ENCODE measurements at places on chromosomes 2 and 18. TPM values are rescaled to one million over a fixed set of nuclear protein-coding genes. Genes with fewer than 3 reads are reported as not detected.

DNA sequence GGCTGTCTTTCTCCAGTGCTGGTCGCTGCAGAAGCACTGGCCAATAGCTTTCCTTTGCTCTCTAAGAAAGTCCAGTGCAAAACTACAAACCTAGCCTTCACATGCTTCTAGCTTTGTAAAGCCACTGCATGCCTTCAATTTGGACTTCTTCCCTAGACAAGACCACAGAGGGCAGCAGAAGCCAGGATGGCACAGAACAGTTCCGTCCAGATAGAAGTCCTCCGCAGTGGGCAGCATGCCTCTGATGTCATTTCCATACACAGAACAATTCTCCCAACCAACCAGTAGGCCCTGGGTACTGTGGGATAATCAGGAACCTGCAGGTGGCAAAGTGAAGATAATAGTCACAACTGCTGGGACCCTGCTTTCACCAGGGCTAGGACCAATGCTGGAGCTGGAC is 3.3 kb downstream of the ST6GAL2 start:
- no peak for DNase-seq

- DNase-seq, result no peak
These were observed 858.7 kb upstream of the ACVR2A start for GRCh38 chr2:146986161-146986560.

GRCh38 chr2:141468761-141469160 is 662.1 kb downstream of the LRP1B start:
- no peak for DNase-seq

- no peak for DNase-seq
These were observed 1834.7 kb upstream of the PIK3C3 start for GRCh38 chr18:40120356-40120755.

- DNase-seq, result no peak
These were observed 138.8 kb downstream of the ATAD2B start for GRCh38 chr2:23788100-23788499.

DNA sequence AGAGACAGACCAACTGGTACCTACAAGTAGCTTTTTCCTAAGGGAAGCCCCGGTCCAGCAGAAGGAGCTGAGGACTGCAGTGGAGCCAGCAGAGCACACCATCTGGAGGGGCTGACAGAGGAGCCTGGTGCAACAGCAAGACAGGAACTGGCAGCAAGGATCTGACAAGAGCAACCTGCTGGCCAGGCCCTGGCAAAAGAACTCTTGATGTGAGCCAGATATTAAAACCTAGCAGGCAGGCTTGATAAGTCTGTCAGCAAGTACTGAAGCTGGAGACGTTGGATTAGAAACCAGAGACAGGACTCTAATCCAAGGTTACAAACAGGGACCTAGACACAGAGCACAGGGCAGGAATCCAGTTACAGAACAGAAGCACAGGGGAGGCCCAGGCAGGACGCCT is 260.7 kb upstream of the MGAT5 start:
- no peak for DNase-seq

DNA sequence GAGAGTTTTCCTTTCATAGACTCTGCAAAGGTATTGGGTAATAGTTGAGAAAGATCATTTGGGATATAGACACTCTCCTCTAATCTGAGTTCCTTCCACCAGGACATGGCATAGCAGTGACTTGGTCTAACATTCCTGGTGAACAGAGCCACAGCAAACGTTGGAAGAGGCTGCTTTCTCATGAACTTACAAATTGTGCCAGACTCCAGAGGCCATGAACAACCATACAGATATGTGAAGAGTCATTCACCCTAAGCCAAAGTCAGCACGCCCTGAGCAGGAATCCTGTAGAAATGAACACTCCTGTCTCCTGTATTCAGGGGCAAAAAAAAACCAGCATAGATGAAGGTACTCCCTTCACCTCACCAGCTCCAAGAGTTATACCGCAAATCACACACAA is 152.8 kb downstream of the TMEM18 start:
- no peak for DNase-seq

- DNase-seq, result no peak
These were observed 23.4 kb downstream of the TMEM18 start for GRCh38 chr2:653645-654425.

DNA sequence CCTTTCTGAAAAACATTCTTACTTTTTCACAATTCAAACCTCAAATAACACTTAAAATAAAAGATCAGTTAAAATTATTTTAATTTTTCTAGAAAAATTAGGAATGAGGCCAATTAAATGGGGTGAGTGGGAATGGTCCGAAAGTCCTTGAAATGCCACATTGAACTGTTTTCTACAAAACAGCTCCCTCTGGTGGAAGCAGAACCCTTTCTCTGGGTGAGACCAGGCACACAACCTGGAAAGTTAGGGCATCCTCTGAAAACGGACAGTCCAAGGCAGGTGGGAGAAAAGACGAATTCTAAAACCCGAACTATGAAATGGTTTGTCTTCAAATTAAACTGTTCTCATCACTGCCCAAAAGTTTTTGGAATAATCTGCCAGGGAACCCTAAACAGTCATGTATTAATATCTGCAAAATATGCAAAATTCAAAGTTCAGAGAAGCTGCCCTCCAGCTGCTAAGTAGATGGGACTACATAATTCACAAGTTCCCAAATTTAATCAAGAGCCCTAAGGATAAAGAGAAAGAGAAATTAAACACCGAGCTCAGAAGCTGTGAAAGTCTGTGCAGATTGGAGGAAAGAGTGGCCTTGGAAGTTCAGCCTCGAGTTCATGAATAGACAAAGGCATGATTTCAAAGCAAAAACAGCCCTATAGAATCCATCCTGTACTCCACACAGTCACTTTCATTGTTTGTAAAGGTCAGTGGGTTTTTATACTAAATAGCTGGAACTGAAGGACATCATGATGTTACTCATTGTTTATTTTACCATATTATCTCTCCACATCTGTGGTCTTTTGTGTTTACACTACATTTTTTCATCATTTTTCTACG is 108.3 kb downstream of the PIEZO2 start:
- no peak for DNase-seq

DNA sequence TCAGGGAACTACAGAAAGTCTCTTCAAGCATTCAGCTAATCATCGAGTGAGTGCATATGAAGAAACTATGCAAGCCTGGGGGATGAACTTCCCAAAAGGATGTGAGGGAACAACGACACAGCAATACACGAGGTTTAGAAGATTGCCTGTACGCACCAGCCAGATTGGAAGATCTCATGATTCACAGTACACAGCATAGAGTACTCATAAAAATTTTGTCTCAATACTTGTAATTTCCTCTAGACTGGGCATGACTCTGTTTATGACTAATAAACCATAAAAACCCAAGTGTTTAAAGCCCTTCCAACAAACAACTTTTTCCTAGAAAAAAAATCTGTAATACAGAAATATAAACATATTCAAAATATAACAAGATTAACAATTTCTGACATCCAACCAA is 279.7 kb downstream of the KCNJ3 start:
- no peak for DNase-seq

GRCh38 chr2:74052732-74053710 is 68.3 kb downstream of the TET3 start:
- no peak for DNase-seq

DNA sequence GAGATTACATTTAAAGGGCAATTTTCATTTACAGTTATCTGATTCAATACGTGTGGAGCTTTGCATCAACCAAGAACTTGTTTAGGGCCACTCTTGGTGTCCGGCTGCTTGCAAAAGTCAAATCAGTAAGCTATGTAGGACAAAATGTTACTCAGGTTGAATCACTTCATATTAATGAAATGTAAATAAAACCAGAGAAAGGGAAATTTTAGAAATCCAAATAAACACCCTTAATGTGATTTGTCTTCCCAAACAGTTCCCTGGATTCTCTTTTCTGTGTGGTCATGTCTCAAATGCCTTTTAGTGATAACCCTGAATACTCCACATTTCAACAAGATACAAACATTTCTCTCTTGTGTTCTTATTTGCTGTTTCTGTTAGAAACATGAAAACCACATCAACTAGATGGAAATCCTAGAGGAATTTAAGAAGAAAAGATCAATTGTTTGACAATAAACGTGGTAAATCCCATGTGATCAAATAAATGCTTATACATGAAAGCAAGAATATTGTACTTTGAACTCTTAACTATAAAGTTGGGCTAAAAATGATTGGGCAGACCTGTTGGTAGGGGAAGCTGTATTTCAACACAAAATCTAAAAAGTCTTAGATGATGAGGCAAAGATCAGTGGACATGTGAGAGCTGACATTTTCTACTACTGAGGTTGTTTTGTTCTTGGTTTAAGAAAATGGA is 101.3 kb downstream of the CDC42EP3 start:
- DNase-seq, result no peak

GRCh38 chr18:35502052-35502451 is 4.3 kb upstream of the INO80C start:
- no peak for DNase-seq

GRCh38 chr2:9634133-9634532 is 3.3 kb upstream of the YWHAQ start:
- DNase-seq, result no peak

GRCh38 chr2:15176604-15177003 is 384.5 kb downstream of the NBAS start:
- DNase-seq, result no peak

DNA sequence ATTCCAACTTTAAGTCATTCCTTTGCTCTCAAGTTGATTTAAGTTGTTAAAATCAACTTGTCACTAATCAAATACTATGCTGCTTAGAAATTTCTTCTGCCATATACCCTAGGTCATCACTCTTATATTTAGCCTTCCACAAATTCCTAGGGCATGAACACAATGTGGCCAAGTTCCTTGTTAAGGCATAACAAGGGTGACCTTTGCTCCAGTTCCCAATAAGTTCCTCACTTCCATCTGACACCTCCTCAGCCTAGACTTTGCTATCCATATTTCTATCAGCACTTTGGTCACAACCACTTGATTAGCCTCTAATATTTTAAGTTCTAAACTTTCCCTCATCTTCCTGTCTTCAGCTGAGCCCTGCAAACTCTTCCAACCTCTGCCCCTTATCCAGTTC is 9.9 kb upstream of the TMEM37 start:
- DNase-seq, result peak; percentile 47

DNA sequence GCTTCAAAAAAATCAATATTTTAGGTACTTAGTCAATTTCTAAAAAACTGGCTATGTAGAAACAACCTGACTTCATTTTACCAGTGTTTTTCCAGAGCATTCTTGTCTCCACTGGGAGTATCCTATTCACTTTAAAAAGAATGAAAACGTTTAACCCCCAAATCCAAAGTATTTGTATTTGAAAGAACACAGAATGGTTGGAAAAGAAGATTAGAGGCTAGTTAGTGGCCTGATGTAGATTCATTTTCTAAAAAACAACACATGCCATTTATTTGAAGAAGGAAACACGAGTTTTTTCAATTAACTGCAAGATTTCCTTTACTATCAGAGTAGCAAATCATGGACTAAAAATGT is 74.6 kb downstream of the PLEKHM3 start:
- DNase-seq, result no peak

GRCh38 chr2:144830543-144830942 is 310.6 kb upstream of the ZEB2 start:
- no peak for DNase-seq

- peak; percentile 62 for DNase-seq
These were observed 190.0 kb downstream of the SEPTIN10 start for GRCh38 chr2:109423556-109424359.

GRCh38 chr2:41909584-41909983 is 138.2 kb upstream of the PKDCC start:
- DNase-seq, result no peak

GRCh38 chr2:23776021-23776420 is 150.9 kb downstream of the ATAD2B start:
- no peak for DNase-seq

DNA sequence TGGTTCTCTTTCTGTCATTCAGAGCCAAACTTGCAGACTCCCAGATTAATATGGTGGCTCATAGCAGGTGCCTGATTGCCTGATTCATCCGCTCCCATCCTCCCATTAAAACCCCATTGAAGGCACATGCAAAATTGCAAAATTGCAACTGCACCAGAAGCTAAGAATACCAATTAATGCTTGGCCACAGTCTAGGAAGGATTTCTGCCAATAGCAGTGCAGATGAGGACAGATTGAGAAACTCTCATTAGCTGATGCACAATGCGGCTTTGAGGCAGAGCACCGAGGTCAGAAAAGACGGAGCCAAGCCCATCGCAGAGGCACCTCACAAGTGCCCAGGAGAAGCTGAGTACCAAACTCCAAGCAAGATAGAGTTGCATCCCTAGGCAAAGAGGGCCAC is 172.8 kb downstream of the ARL4C start:
- DNase-seq, result no peak

The C2orf81 gene
- 3.3 TPM for total RNA-seq

The ZDBF2 gene
- total RNA-seq, result 2.6 TPM

The DSG4 gene
- total RNA-seq, result 0.38 TPM

The ZBTB14 gene
- total RNA-seq, result 15.0 TPM

The VIT gene
- total RNA-seq, result 4.3 TPM

Data from Peyer's patch (tissue), 4 donors.